ENCODE measurements at places on chromosomes 6 and 20. TPM values are rescaled to one million over a fixed set of nuclear protein-coding genes. Genes with fewer than 3 reads are reported as not detected.

Gene OOEP
- not detected for total RNA-seq

Gene DDAH2
- 92.9 TPM for total RNA-seq

Gene CUL9
- total RNA-seq: 46.6 TPM

Gene PLA2G7
- 0.26 TPM for total RNA-seq

Gene AIF1
- total RNA-seq: 14.1 TPM

Gene MACROD2
- 2.5 TPM for total RNA-seq

Gene CALHM4
- total RNA-seq: not detected

Gene EPB41L1
- total RNA-seq: 27.7 TPM

Gene HFE
- total RNA-seq: 3.0 TPM

Gene CCN2
- total RNA-seq: 500 TPM

Gene SLC52A3
- total RNA-seq: 1.7 TPM

Gene MAFB
- 34.6 TPM for total RNA-seq

Gene MCCD1
- total RNA-seq: not detected

Gene TREM1
- total RNA-seq: 1.2 TPM

Gene PSORS1C2
- total RNA-seq: not detected

Gene METTL24
- 26.4 TPM for total RNA-seq

Gene GSTA3
- total RNA-seq: not detected

Gene C6orf132
- 0.83 TPM for total RNA-seq

Gene TMEM170B
- 7.0 TPM for total RNA-seq

Gene RAMACL
- 1.5 TPM for total RNA-seq

Gene CLIC5
- 7.2 TPM for total RNA-seq

Gene OR2B6
- total RNA-seq: not detected

Gene HLA-DRA
- total RNA-seq: 93.9 TPM

Gene RSPO3
- total RNA-seq: 59.4 TPM
